ENCODE measurements at places on chromosomes 7 and 10.

GRCh38 chr10:123153486-123154091 lies 613 bp upstream of the BUB3 start:
- DNase-seq = no peak

GRCh38 chr10:69506487-69506833 lies 55.2 kb downstream of the TSPAN15 start:
- DNase-seq = no peak

DNA sequence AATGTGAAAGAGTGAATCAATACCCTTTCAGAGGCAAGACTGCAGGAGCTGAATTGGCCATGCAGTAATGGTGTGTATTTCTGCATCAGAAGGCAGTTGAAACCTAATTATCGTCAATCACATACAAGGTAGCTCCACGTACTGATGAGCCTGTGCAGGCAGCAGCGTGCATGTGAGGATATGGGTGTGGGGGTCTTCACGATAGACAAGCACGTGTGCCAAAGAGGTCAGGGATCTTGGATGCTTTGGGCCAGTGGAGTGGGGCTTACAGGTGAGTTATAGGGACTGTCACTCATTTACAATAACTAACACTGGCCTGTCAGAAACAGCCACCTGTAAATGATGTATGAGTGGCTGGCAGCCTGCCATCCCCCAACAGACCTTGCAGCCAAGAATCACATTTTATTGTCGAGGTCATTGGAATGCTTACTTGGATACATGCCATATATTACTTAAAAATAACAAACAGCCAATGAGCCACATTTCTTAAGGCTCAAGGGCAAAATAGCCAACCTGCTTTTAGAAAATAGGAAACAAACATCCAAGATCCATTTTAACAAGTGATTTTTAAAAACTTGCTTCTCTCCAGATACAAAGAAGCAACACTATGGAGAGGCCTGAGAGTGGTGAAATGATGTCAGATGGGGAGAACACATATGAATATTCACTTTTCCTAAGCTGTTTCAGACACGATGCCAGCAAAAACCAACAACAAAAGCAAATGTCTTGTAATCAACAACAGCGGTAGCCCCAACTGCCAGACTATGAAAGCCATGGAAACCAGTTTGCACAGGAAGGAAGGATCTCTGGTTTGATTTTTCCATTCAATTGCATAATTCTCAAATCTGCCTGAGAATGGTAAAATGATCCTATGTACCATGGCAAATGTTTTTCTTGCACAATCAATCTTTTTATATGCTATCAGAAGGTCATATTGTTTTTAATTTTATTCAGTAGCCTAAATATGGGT lies 210.7 kb downstream of the SKAP2 start:
- no peak for DNase-seq

DNA sequence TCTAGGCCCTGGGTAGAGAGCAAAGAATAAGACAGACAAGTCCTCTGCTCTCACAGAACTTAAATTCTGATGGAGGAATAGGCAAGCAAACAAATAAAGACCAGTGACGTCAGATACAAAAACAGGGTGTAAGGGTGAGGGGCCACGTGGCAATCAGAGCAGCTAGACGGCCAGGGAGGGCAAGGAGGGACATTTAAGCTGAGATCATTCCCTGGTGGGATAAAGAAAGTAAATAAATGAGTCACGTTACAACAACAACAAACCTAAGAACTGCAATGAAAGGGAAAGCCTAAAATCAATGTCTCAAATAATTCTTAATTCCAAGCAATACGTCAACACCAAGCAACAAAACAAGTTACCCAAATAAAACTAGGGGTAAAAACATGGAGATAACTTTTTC lies 21.8 kb downstream of the STN1 start:
- DNase-seq = no peak

DNA sequence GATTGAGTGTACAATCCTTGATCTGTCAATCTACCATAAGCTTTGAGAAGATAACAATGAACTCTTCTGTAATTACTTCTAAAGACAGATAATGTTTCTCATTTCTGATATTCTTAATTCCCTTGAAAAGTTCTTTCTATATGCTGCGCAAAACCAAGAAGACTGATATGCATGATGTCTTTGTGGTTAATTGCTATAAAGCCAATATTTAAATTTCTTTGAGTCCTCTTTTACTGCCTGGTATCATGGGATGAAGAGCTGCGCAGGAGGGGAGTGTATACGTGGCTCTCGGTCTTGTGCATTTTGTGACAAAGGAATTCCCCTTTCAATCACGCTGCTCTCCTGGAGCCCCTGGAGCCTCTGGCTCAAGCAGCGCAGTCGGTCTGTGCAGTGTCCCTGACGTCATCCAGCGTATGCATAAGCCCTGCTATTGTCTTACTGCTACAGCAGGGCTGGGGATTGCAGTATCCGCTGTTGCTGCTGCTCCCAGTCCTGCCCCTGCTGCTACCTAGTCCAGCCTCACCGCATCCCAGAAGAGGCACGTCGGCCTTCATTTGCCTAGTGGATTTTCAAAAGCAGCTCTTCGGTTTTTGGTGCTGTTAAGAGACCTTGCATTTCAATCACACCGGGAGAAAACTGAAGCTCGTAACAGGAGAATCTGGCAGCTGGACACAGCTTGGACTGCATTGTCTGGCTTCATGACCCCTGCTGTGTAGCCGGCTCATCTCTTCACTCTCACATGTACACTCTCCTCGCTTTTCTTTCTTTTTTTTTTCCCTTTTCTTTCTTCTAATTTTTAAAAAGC lies 66.7 kb downstream of the ST7 start:
- no peak for DNase-seq

DNA sequence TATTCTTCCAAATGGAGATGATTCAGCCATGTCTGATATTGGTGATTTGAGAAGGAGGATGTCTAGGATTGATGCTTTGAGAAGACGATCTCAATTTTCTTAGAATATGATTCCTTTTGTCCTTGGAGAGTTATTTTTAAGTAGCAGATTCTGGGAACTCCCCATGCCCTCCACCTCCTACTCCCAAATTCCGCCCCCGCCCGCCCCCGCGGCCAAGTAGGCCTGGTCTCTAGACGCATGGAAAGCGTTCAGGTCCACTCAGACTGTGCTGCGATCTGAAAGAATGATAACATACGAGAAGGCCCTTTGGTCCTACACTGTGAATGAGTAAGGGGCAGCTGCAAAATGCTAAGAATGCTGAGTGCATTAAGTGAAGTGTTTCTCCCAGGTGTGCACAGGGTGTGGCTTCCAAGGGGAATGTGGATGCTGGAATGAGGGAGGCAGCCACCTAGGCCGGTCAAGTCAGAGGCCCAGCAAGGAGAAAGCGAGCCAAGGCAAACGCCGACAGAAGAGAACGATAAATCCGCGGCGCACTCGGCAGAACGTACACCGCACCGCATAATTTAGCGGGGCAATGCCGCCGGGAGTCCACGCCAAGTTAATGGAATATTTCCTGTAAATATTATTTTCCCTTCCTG lies 142.3 kb downstream of the PRPF18 start:
- no peak for DNase-seq

DNA sequence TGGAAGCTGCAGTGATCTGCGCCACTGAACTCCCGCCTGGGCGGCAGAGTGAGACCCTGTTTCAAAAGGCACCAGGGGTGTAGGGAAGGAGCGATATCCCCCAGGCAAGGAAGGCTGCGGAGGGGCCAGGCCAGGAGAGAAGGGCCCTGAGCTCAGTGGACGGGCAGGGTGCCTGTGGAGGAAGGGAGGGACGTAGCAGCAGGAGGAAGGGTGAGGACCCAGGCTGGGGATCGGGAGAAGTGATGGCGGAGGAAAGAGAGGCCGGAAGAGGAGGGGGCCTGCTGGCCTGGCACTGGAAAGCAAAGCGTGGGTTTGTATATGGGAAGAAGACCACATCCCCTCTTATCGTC lies 45.6 kb downstream of the ALOX5 start:
- no peak for DNase-seq

DNA sequence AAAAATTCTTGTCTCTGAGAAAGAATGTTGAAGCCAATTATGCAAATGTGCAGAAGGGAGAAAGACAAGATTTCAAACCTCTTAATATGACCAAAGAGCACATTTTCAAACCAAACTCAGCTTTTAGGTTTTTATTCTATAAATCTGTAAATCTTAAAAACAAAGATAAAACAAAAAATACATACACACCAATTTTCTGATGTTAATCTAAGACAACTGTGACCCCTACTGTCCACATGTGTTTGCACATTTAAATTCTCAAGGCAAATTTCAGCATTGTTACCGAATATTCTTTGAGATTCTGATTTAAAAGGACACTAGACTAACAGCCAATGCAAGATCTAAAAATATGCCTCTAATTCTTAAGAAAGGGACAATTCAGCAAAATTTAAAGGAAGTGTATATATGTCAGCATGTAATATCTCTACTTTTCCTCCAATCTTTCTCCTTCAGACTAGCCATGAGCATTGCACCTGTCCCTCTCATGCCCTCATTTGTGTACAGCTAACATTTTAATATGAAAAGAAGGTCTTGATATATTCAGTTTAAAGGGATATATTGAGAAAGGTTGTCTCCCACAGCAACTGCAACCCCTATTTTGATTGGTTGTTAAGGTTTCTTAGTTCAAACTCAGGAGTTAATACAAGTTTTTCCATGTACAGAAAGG lies 417.9 kb downstream of the IPMK start:
- DNase-seq = no peak

- no peak for DNase-seq
Measured at GRCh38 chr7:155255621-155256020, 42.1 kb upstream of the INSIG1 start.

- DNase-seq = no peak
Measured at GRCh38 chr10:46538717-46539426, 17.6 kb downstream of the GPRIN2 start.

DNA sequence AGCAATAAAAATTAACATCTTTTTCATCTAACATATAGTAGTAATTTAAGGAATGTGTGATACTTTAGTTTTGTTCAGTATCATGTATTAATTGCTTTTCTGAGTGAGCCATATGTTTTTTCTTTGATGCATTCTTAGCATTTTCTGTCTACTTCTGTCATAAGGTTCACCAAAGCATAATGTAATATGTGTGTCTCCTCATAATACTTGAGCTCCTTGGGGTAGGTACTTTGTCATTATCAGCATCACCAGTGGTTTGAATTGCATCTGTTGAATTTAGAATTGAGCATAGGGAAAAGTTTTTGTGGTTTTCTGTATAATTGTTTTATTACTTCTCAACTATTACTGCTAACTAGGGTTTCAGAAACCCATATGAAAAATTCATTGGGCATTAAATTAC lies 26.5 kb downstream of the VPS50 start:
- no peak for DNase-seq

- DNase-seq = no peak
Measured at GRCh38 chr10:24378126-24378920, 169.4 kb downstream of the KIAA1217 start.

- DNase-seq = no peak
Measured at GRCh38 chr10:11242443-11243387, 225.0 kb downstream of the CELF2 start.

DNA sequence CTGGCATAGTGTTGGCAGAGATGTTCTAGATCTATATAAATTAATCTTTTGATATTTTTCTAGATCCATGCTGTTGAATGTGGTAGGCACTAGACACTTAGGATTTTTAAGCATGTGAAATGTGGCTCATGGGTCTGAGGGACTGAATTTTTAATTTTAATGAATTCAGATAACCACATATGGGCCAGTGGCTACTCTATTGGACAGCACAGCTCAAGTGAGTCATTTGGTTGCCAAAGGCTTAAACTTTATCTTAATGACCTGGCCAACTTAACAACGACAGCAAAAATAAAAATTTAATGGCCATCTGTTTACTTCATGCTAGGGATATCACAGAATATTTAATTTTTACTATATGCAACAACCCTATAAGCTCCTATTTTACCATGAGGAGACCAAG lies 61.4 kb downstream of the CDK14 start:
- no peak for DNase-seq

GRCh38 chr10:33982995-33983394 lies 648.5 kb upstream of the NRP1 start:
- DNase-seq = no peak

DNA sequence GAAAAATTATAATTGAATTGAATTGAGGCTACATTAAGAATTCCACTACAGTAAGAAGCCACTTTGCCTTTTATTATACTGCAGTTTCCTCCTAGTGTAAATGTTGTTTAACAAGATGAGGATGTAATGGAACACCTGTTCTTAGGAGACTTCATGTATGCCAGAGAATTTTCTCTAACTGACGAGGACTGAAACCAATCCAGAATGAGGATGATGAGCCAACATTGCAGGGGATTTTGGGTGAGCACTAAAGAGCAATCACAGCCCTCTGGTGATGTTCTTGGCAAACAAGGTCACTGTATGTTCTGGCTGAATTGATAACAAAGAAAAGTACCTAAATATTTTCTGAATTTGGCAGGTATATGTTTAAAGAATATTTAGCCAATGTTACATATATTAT lies 60.9 kb downstream of the RELN start:
- no peak for DNase-seq

GRCh38 chr10:79547973-79548372 lies 12.2 kb downstream of the SFTPA2 start:
- no peak for DNase-seq

GRCh38 chr10:124107072-124107471 lies 13.7 kb upstream of the CHST15 start:
- DNase-seq = no peak

Data from CD4-positive, alpha-beta T cell treated with Interleukin-15 for 4 hours (primary cell).